ENCODE measurements at places on chromosomes 4 and X. TPM values are rescaled to one million over a fixed set of nuclear protein-coding genes. Genes with fewer than 3 reads are reported as not detected.
A peak's percentile ranks its signal among the peaks of the same experiment; 100 is the strongest.

GRCh38 chr4:1703867-1704266, 8.3 kb downstream of the SLBP start:
- DNase-seq: no peak

GRCh38 chr4:82968972-82969371, 41.7 kb downstream of the LIN54 start:
- no peak for DNase-seq

DNA sequence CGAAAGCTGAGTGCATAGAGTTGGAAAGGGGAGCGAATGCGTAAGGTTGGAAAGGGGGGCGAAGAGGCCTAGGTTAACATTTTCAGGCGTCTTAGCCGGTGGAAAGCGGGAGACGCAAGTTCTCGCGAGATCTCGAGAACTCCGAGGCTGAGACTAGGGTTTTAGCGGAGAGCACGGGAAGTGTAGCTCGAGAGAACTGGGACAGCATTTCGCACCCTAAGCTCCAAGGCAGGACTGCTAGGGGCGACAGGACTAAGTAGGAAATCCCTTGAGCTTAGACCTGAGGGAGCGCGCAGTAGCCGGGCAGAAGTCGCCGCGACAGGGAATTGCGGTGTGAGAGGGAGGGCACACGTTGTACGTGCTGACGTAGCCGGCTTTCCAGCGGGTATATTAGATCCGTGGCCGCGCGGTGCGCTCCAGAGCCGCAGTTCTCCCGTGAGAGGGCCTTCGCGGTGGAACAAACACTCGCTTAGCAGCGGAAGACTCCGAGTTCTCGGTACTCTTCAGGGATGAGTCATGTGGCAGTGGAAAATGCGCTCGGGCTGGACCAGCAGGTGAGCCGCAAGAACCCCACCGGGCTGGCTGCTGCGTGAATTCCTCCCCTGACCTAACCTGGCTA, at the start of gene DDX3X:
DDX3X (plus strand) TSS at position 419 of the 619 bp plus-strand sequence; CDS start at position 510, 91 bp downstream.
- DNase-seq: peak; percentile 88

Gene KLB
- total RNA-seq: not detected

DNA sequence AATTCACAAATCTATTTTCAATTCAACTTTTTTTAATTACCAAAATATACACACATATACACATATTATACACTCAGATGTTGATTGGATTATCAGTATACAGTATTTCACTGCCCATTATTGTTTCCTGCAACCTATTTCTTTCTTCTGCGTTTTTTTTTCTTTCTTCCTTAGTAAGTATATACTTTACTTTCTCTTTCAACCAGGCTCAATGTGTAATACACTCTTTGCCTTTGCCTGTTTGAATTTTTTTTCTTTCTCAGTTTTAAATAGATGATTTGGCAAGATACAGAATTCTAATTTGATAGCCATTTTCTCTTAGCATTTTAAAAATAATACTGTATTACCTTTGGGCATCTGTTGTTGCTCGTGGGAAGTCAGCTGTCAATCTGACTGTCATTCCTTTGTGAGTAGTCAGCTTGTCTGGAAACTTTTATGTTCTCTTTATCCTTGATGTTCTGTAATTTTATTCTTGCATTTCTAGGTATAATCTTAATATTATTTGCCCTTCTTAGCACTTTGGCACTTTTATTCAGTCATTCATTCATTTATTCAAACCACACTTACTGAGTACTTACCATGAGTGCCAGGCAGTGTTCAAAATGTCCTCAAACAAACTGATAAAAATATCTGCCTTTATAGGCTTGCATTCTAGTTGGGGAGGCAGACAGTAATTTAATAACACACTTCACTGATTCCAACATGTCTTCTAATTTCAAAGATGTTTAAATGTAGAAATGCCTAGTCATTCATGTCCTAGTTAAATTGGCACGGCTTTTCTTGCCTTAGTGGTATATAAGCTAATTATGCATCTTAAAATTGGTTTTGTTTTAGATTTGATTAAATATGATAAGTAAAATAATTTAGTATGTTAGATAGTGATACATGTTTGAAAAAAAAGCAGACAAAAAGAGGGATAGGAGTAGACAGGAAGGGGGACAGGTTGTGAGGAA, 3.7 kb downstream of the USP38 start:
- no peak for DNase-seq

Gene MAGEC1
- total RNA-seq: not detected

DNA sequence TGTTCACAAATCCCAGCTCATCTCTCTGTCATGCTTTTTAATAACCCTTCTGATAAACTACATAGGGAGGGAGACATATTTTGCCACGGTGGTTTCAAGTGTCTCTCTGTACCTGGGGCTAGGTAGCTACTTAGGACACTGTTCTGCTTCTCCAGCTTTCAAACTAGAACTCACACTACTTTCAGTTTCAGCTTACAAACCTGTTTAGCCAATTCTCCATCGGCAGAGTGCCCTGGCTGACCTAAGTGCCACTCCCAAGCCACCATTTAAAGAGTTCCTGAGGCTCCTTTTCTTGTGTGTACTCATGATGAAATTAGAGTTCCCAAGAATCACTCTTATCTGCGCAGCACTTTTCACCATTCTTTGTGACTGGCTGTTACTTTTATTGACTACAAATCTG, 899.2 kb downstream of the FAT4 start:
- no peak for DNase-seq

- DNase-seq: no peak
These were observed 407.6 kb downstream of the TLL1 start for GRCh38 chr4:166280642-166281041.

DNA sequence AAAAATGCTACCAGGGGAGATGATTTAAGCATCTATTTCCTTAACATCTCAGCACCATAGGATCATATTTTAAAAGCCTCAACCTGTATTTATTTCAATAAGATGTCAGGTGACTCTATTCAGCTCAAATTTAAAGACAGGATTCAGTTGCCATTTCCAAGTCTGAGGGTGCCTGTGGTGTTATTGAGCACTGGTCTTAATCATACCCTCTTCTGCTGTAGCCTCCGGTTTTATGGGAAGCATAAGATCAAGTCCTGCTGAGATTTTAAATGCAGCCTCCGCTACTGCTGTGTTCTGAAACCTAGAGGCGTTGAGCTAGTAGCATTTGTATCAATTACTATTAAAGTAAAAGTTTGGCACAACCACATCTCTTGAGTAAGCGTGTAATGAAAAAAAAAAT, 185.7 kb upstream of the NWD2 start:
- no peak for DNase-seq

Gene BCORL1
- 13.5 TPM for total RNA-seq

Gene TMSB15B
- 2.3 TPM for total RNA-seq

Measured in HFFc6 (cell line).